ENCODE measurements at places on chromosomes 12 and 14.

DNA sequence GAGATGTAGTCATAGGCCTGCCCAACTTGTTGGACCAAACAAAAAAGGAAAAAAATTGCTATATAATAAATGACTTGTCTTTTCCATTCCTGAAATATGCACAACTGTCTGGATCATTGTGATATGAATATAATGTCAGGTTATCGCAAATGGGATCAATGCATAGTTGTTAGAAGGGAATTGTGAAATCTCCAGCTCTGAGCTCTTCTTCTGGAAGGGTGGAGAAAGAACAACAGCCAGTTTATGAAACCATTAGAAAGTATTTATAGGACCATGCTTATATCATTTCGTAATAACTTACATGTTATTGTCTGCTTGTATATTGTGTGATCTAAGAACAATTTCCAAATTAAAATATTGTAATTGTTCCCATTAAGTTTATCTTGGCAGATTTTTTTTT, 35.7 kb upstream of the HIF1A start:
- DNase-seq: no peak

DNA sequence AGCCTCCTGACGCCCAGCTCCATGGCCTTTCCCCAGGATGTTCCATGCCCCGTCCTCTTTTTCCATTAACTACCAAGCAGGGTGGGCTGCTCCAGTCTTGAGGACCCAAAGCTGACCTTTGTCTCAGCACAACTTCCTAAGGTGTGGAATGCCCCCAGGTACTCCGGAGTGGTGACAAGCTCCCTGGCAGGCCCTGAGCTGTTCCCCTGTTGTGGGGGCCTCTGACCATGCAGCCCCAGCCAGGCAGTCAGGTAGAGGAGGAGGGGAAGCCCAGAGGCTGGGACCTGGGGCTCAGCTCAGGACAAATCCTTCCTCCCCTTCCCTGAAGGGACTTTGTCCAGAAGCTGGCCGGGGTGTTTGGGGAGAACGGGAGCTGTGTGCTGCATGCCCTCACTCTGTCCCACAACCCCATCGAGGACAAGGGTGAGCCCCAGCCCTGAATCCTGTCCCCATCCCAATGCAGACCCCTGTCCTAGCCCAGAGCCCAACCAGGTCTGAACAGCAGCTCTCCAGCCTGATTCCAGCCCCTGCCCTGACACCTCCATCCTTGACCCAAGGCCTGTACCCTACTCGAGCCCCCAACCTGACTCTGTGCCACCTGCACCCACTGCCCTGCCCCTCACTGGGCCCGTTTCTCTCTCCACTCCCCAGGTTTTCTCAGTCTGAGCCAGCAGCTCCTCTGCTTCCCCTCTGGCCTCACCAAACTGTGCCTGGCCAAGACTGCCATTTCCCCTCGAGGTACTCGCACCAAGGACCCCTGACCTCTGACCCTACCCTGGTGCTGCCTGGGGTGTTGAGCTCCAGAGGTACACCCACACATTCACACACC, 4.4 kb downstream of the CARMIL3 start:
- DNase-seq: no peak

DNA sequence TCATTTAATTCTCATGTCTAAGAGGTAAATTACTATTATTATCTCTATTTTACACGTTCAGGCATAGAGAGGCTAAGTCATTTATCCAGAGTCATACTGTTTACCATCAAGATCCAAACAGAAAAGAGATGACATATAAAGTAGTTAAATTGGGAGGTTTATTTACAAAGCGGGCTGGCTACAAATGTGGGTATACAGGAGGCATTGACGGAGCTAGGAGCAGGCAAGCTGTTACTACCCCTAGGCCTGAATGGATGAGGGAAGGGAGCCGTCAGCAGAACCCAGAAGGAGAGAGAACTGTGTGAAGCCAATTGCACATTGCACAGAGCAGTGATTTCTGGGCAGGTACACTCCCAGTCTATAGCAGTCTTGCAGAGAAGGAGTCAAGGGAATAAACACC, 39.8 kb downstream of the DACT1 start:
- no peak for DNase-seq

- no peak for DNase-seq
Observed at GRCh38 chr12:67442347-67442841, 173.2 kb downstream of the CAND1 start.

GRCh38 chr14:62329427-62329826, 567.2 kb downstream of the SNAPC1 start:
- no peak for DNase-seq

- DNase-seq: no peak
Observed at GRCh38 chr12:75704208-75704607, 192.8 kb upstream of the KRR1 start.

DNA sequence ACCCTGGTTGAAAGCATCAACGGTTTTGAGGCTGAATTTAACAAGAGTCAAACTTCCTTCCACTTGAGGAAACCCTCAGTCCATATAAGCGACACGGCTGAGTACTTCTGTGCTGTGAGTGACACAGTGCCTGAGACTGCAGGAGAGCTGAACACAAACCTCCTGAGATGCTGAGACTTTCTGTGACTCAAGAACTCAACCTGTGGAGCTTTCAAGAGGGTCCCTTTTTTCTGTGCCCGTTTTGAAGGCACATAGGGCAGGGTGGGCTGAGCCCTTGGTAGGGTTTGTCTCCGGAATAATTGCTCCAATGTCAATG, 305.3 kb upstream of the OR4E1 start:
- no peak for DNase-seq

GRCh38 chr12:83005534-83006197, 319.0 kb downstream of the TMTC2 start:
- no peak for DNase-seq

DNA sequence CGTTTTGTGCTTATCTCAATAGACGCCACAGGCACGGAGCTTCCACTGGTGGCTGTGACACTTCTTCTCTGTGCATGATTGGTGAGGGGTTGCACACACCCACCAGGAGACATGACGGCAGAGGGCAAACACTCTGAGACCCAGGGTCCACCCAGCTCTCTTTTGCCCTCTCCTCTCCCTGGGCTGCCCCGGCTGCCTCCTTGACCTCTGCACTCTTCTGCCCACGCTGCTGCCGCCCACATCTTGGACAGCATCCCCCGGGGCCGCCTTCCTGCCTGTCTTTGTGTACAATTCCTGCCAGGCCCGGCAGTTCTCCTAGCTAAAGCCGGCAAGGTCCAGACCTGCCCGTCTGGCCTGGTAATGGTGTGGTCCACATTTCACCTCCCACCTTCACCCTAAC, 44.7 kb downstream of the DPF3 start:
- no peak for DNase-seq

- DNase-seq: no peak
Observed at GRCh38 chr14:34660796-34661195, 30.8 kb upstream of the SNX6 start.

GRCh38 chr12:131129839-131130238, 176.1 kb downstream of the ADGRD1 start:
- no peak for DNase-seq

- no peak for DNase-seq
Observed at GRCh38 chr14:88424573-88424972, 39.1 kb downstream of the SPATA7 start.

DNA sequence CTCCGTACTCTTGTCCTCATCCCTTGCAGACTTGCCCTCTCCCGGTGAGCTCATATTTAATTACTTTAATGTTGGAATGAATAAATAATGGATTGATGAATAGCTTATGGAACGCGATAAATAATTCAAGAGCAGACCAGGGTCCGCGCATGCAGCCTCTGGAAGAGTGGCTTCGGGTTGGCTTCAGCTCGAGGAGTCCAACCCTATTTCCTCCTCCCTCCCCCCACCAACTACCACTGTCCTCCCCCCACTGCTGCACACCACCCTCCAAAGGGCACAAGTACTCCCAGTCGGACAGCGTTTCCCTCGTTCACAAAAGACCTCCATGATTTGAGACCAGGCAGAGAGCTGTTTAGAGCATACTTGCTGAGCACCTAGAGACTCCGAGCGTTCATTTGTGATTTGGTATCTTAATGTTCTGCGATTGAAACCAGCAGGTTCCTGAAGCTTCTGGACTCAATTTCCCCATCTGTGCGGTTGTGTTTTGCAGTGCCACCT, 647 bp upstream of the SIX1 start:
- DNase-seq: no peak

GRCh38 chr12:2049604-2050540, 2.9 kb upstream of the CACNA1C start:
- no peak for DNase-seq

- peak; percentile 12 for DNase-seq
Observed at GRCh38 chr12:89353188-89353822, 1.0 kb upstream of the DUSP6 start.

DNA sequence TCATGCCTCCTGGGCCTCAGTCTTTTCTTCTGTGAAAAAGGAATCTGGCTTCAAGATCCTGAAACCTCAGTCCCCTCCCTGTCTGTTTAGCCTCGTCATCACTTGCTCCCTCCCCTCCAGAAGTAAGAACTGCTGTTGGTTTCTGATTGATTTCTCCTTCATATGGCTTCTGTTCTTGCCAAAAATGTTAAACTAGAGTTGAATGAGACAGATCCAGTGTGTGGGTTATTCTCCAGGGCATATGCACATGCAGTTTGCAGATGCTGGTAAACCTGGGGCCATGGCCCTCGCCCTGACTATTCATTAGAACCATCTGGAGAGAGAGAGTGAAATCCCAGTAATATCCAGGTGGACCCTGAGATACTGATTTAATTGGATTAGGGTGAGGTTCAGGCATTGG, 175.1 kb downstream of the TMEM132C start:
- no peak for DNase-seq

GRCh38 chr12:102911320-102911719, 5.7 kb downstream of the PAH start:
- DNase-seq: no peak

GRCh38 chr14:43041976-43042375, 1435.3 kb downstream of the LRFN5 start:
- DNase-seq: no peak

GRCh38 chr14:54258382-54258781, 138.4 kb upstream of the CDKN3 start:
- DNase-seq: no peak

GRCh38 chr12:128267651-128268378, 845 bp downstream of the TMEM132C start:
- DNase-seq: no peak

DNA sequence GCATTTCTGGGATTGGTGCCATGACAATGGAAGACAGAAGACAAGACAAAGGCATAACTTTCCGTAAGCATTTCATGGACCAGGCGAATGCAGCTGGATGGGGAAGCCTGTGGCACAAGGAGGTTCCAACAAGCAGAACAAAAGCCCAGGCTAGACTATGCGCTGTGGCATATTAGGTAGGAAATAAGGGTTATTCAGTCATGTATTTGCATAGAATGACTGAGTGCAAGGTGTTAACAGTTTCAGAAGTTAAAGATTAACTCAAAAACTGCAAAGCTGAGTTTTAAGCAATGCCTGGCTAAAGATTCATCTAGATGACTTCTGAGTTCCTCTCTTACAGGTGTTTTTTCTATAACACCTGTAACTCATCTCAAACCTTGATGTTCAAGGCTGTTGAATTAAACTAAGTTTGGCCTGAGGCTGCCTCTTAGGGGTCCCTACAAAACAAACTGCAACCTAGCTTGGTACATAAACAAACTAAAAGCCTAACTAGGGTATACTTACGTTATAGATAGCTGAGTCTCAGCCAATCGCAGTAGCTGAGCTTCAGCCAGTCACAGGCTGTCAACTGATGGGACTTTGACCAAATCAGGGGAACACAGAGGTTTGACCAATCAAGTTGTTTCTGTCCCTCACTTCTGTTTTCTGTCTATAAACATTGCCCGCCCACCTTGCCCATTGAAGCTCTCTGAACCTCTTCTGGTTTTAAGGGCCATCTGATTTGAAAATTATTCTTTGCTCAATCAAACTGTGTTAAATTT, 52.2 kb upstream of the PLBD1 start:
- DNase-seq: no peak

- DNase-seq: no peak
Observed at GRCh38 chr12:10363658-10363913, 26.3 kb downstream of the KLRK1 start.

GRCh38 chr12:52910248-52910883, 5.5 kb upstream of the KRT8 start:
- DNase-seq: no peak

GRCh38 chr12:52073531-52074381, 4.0 kb downstream of the ATG101 start:
- no peak for DNase-seq

All from activated T-helper 1 cell treated with anti-CD3 and anti-CD28 coated beads, Interleukin-2, amount 50 U/mL, for 16 hours (primary cell).